ENCODE measurements at places on chromosomes 7 and 10.

DNA sequence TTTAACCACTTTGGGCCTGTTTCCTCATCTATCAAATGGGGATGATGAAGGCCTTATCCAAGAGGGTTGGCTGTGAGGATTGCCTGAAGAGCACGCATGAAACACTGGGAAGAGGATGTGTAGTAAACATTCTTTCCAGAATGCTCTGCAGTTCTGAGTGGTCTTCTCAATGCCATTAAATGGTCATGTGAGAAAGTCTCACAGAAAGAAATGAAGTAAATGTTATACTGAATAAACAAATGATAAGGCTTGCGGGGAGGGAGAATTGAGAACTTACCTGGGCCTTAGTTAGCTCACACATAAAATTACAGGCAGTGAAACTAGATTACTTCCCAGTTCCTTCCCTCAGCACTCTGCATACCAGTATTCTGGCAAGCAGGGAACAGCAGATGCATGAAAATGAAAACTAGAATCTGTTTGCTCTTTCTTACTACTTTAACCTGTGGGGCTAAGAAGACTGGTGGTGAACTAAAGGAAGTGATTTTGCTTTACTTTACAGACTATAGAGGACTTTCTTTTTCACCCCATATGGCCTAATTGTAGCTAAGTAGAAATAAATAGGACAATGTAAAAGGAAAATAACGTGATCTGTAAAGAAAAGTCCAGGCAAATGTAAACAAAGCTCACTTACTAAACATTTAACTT lies 135.3 kb upstream of the CCDC6 start:
- DNase-seq, result no peak

DNA sequence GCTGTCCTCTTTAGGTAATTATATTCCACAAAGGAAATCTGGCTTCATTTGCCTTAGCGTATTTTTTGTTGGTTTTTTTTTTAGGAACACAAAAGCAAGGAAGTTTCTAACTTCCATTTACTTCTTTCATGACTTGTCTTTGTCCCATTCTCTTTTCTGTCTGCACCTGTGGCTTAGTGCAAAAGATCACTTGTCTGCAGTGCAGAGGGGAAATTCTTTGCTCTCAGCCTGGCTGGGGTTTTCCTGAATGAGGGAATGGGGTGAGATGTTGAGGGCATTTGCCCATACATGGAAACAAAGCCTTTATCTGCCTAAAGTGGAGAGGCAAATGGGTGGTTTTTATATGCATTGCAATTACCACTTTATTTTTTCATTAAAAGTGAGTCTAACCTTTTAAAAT lies 361.1 kb upstream of the IGFBP3 start:
- no peak for DNase-seq

- DNase-seq, result no peak
These were observed 22.0 kb upstream of the OPALIN start for GRCh38 chr10:96380821-96381220.

GRCh38 chr7:135454060-135454459 lies 55.8 kb downstream of the CNOT4 start:
- no peak for DNase-seq

- no peak for DNase-seq
These were observed 29.3 kb upstream of the DDX50 start for GRCh38 chr10:68871731-68872342.

DNA sequence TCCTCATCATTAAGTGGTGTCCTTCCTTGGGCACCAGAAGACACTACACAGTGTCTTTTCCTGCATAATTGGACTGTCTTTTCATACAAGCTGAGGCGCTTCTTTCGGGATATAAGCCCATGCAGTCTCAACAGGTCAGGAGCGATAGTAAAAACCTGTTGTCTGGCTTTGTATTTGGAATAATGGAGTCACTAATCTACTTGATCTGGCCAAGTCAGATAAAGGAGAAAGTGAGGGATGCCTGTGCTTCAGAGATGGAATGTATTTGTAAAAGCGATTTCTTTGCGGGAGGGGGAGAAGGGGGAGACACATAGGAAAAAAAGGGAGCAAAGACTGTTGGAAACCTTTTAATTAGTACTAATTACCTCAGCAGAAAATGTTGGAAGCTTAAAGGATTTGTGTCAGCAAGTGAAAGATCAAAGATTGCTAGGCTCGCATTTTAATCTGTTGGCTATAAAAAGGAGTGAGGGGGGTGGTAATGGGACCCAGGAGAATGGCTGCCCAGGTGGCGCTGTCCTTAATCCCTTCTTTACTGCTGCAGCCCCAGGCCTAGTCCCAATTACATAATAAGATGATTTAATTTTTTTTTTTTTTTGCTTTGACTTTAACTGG lies 581.4 kb downstream of the LRMDA start:
- DNase-seq, result no peak

GRCh38 chr7:7157887-7158271 lies 24.5 kb upstream of the C1GALT1 start:
- no peak for DNase-seq

GRCh38 chr10:48549236-48549635 lies 55.6 kb downstream of the ARHGAP22 start:
- no peak for DNase-seq

- no peak for DNase-seq
These were observed 28.9 kb upstream of the SFMBT2 start for GRCh38 chr10:7439696-7440095.

- no peak for DNase-seq
These were observed 83.3 kb upstream of the KLF6 start for GRCh38 chr10:3868271-3868664.
